ENCODE measurements at places on chromosomes 12 and 14.

DNA sequence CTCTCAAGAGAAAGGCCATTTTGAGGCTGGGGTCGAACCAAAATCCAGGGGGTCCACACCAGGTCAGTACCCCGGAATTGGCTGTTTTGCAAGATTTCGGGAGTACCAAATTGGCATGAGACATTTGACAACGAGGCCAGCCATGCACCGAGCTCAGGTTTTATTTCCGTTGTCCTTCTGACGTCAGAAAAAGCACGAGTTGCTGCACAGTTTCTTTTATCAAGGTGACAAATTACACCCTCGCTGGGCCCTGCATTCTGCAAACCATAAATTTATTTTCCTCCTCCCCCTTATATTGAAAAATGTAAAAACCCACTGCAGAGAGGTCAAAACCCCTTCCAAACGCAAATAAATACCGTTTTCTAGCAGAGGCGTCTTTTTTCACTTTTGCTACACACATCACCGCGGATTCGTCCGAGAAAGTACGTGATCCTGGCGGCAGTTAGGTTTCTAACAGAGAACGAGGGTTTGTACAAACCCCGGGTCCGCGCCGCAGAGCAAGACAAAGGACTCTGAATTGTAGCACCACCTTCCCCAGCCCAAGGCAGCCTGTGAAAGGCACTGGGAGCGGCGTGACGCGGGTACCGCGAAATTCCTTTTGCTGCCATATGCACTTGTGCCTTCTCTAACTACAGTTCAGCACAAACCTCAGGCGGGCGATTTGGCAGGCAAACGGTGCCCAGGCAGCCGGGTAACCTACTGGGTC is 1.8 kb downstream of the SLC38A1 start:
- peak overlapping the region; percentile 95 for H3K4me3 ChIP-seq
- peak overlapping the region; percentile 76 for H3K27ac ChIP-seq
- H3K36me3 ChIP-seq: no peaks in the 10 kb centered on the region
- no peak for DNase-seq
- H3K4me1 ChIP-seq: peaks cover 38% of the 10 kb centered on the region

DNA sequence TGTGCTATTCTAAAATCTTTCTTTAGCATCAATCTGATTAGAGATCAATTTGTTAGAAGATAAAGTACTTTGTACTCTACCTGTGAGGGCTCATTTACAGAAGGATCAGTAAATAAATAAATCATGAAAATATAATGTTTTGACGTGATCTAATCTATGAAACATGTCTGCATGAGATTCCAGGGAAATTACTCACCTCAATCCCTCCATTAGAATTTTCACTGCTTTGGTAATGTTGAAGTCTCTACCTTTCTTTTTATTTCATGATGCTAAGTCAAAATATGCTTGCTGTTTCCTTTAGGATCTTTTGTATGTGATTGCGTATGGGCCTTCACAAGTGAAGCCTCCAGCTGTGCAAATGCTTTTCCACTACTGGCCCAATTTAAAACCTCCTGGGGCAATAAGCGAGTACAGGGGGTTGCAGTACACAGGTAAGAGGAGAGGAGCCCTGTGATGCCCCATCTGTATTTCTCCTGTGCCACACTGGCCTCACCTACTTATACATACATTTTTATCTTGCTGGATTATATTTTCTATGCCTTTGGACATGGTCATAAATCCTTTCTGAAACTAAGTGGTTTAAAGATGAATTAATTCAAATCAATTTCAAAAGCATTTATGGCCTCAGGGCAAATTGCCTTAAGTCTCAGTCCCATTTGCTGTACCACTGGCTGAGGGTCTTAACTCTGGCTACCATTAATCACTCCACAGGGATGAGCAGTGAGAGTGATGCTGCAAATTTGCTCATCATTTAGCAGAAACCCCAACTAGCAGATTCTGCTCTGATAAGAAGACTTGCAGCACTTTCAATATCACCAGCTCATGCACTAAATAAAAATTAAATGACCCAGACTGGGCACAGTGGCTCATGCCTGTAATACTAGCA is 66.4 kb downstream of the UNC79 start:
- H3K27ac ChIP-seq: no peak overlapping the region
- H3K4me3 ChIP-seq: no peak overlapping the region
- no peaks in the 10 kb centered on the region for H3K4me1 ChIP-seq
- H3K27me3 ChIP-seq: no peaks in the 10 kb centered on the region
- no peaks in the 10 kb centered on the region for H3K36me3 ChIP-seq

DNA sequence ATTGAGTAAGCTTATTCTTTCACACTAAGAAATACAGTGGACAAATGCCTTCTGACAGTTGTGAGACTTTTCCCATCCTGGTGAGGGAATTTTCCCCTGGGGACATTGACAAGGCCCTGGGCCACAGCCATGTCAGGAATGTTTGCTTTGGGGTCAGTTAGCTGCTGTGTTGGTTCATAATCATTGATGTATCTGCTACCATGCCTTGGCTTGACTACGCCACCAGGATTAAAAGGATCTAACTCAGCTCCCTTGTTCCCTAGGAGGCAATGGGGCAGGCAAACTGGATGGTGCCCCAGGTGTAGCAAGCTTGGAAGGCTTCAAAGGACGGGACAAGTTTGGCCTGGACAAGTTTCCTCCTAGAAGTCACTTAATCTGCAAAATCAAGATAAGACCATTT is 3.1 kb upstream of the CCDC88C start:
- H3K4me3 ChIP-seq: no peak overlapping the region
- no peak for DNase-seq
- H3K27ac ChIP-seq: no peak overlapping the region
- no peaks in the 10 kb centered on the region for H3K36me3 ChIP-seq
- H3K27me3 ChIP-seq: no peaks in the 10 kb centered on the region
- peaks cover 29% of the 10 kb centered on the region for H3K4me1 ChIP-seq

DNA sequence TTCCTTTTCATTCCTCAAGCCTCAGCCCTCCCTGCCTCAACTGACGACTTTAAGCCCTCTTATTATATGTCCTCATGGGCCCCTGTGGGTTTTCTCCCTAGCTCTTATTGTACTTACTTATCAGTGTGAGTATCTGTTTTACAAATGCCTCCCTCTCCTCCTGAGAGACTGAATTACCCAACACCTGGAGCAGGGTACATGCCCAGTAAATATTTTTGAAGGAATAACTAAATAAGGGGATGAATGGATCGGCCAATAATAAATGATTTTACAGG is 95.8 kb upstream of the SLC35F4 start:
- H3K36me3 ChIP-seq: no peaks in the 10 kb centered on the region
- no peak overlapping the region for H3K27ac ChIP-seq
- no peak for DNase-seq

- peaks cover 17% of the 10 kb centered on the region for H3K36me3 ChIP-seq
- no peak for DNase-seq
- H3K4me1 ChIP-seq: no peaks in the 10 kb centered on the region
- no peak overlapping the region for H3K27ac ChIP-seq
- no peaks in the 10 kb centered on the region for H3K27me3 ChIP-seq
Measured at GRCh38 chr12:22536346-22536945, 7.9 kb downstream of the C2CD5 start.

- no peak overlapping the region for H3K27ac ChIP-seq
- no peaks in the 10 kb centered on the region for H3K36me3 ChIP-seq
- no peaks in the 10 kb centered on the region for H3K27me3 ChIP-seq
- H3K4me1 ChIP-seq: no peaks in the 10 kb centered on the region
Measured at GRCh38 chr12:22409377-22410164, 75.1 kb upstream of the ST8SIA1 start.

DNA sequence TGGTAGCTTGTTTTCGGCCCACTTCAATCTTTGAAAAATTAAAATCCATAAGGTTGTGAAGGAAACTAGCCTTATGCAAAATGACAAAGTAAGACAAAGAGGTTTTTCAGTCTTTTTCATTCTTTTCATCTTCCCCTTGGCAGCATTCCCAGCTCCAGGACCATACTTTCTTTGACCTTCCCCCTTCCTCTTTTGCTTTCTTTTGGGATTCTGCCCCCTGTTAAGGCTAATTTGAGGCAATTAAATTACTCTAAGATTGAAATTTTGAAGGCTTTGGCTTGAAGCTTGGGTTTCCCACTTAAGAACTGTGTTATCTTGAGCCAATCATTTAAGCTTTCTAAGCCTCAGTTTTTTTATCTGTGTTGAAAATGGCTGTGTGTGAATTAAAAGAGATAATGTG is 124.9 kb downstream of the DACT1 start:
- no peaks in the 10 kb centered on the region for H3K36me3 ChIP-seq
- no peaks in the 10 kb centered on the region for H3K4me1 ChIP-seq
- H3K27ac ChIP-seq: no peak overlapping the region
- no peaks in the 10 kb centered on the region for H3K27me3 ChIP-seq

GRCh38 chr14:66881596-66881995 is 307.6 kb upstream of the GARIN2 start:
- H3K27me3 ChIP-seq: no peaks in the 10 kb centered on the region
- DNase-seq: no peak
- no peaks in the 10 kb centered on the region for H3K36me3 ChIP-seq
- H3K4me1 ChIP-seq: no peaks in the 10 kb centered on the region
- H3K4me3 ChIP-seq: no peak overlapping the region

GRCh38 chr12:48445538-48445937 is 26.8 kb upstream of the ANP32D start:
- no peak overlapping the region for H3K4me3 ChIP-seq
- H3K36me3 ChIP-seq: no peaks in the 10 kb centered on the region
- H3K27ac ChIP-seq: no peak overlapping the region
- no peaks in the 10 kb centered on the region for H3K27me3 ChIP-seq
- DNase-seq: no peak

DNA sequence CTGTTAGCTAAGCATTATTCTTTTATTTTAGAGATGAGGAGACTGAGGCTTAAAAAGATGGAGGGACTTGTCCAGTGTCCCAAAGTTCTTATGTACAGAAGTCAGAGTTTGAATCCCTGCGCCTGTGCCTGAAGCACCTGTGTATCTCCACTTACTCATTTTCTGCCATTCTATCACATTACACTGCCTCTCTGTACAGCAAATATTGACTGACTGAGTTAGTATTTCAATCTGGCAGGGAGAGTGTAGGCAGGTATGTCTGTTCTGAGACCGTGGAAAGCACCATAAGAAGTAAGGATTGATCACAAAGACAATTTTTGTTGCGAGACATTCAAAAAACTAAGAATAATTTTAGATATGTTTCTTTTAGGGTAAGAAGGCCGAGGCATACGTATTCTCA is 162.7 kb downstream of the KITLG start:
- no peak overlapping the region for H3K27ac ChIP-seq
- H3K36me3 ChIP-seq: no peaks in the 10 kb centered on the region
- no peak for DNase-seq
- no peak overlapping the region for H3K4me3 ChIP-seq
- H3K27me3 ChIP-seq: no peaks in the 10 kb centered on the region
- no peaks in the 10 kb centered on the region for H3K4me1 ChIP-seq

DNA sequence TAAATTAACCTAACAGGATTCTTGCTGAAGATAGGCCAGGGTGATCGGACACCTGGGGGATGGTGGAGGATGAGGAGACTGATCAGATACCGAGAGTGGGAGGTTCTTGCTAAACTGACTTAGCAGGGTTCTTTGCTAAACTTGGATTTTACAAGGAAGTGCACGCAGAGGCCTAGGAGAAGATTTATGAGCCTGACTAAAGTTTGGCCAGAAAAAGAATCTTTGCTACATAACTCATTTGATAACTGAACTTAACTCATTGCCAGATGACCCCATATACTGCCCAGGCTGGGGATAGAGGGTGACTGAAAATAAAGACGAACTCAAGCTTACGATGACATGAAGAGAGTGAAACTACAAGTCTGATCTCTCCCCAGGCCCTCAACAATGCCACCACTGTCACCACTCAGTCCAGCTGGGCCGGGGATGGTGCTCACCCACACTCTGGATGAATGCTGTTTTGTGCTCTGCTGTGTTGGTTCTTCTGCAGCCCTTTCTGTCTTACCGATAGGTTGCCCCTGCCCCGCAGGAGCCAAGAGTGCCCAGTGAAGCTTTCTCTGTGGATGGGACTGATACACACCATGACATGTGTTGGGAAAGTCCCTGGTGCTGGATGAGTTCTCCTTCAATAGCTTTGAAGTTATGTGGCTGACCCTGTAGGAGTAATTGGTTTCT is 29.0 kb downstream of the PPFIBP1 start:
- H3K36me3 ChIP-seq: no peaks in the 10 kb centered on the region
- H3K4me3 ChIP-seq: no peak overlapping the region
- no peaks in the 10 kb centered on the region for H3K27me3 ChIP-seq
- no peak for DNase-seq

GRCh38 chr12:52552681-52553195 is at the start of gene KRT71:
Gene KRT71, minus strand, starts transcription at chr12:52553145. Its CDS starts 68 bp downstream, at chr12:52553077.
- no peak within 1 kb of the TSS for H3K27ac ChIP-seq
- no peak within 1 kb of the TSS for H3K4me3 ChIP-seq
- peaks cover 13% of the 10 kb centered on the region for H3K4me1 ChIP-seq
- no peaks in the 10 kb centered on the region for H3K36me3 ChIP-seq
- DNase-seq: no peak

GRCh38 chr12:114776731-114777442 is 92.9 kb upstream of the TBX3 start:
- H3K4me3 ChIP-seq: no peak overlapping the region
- H3K27ac ChIP-seq: no peak overlapping the region
- no peak for DNase-seq
- H3K36me3 ChIP-seq: no peaks in the 10 kb centered on the region

GRCh38 chr14:30132196-30132595 is 204.5 kb upstream of the PRKD1 start:
- no peaks in the 10 kb centered on the region for H3K27me3 ChIP-seq
- H3K27ac ChIP-seq: no peak overlapping the region
- no peak for DNase-seq
- no peak overlapping the region for H3K4me3 ChIP-seq
